ENCODE measurements at places on chromosomes 4 and X.

DNA sequence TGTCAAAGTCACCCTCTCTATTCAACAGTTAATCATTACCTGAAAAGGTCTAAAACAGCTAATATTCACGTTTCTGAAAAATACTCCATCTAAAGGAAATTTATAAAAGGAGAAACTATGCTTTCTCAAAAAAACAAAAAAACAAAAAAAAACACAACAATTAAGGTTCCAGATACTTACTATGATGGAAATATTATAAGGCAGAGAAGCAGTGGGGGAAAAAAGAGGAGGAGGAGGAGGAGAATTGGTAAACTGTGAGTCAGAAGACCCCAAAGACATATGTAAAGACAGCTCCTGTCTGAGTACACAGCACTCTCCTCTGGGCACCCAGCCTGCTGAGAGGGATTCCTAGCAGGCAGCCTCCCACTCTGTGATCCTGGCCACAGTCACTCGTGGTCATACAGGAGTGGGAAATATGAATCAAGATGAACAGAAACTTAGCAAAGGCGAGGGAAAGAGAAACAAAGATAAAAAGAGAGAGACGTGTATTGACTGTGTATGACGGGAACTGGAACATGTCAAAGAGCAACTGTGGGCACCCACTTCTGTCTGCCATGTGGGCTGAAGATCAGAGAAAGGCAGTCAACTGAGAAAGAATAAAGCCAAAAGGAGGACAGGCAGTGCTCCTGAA, 12.5 kb downstream of the KLHL15 start:
- no peak for DNase-seq

DNA sequence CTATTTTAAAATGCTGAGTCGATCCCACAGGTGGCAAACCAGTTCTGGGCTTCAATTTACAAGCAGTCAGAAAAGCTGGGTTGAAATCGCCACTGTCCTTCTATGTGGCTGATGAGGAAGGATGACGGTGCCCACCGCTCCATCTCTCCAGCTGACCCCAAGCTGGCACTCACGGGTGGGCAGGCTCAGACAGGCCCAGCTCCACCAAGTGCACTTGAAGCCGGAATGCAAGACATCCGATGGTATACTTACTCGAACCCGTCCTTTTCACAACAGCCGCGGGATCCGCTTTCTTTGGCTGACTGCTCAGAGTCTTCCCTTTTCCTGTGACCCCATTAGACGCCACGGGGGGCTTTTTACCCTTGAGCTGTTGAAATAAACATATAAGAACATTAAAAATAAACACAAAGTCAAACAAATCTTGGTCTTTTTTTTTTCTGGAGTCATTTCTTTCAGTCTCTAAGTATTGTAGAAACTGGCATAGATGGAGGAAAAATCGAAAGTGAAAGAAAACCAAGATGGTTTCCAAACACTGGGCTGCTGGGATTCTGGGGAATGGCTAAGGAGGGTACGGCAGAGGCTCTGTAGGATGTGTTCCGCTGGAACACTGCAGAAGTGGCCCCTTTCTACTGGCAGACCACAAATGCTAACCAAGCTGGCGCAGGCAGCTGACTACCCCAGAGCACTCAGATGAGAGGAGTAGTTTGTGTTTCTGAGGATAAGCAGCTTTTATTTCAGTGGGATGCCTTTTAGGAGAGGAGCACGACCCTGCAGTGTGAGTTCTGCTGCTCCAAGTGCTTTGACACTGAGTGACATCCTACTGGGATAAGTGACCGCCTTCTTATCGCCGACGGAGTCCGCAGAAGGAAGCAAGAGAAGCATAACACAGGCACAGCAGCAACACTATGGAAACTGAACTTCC, 160.9 kb downstream of the AFAP1 start:
- DNase-seq, result no peak

DNA sequence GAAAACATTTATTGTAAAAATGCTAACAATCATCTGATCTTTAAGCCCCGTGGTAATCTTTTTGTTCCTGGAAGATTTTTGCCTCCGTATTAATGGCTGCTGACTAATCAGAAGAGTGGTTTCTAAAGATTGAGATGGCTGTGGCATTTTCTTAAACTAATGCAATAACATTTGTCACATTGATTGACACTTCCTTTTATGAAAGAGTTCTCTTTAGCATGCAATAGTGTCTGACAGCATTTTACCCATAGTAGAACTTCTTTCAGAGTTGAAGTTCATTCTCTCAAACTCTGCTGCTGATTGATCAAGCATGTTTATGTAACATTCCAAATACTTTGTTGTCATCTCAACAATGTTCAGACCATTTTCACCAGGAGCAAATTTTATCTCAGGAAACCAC, 26.8 kb upstream of the UGT2B4 start:
- DNase-seq, result no peak

GRCh38 chr4:150493851-150494250, 88.1 kb upstream of the MAB21L2 start:
- no peak for DNase-seq

DNA sequence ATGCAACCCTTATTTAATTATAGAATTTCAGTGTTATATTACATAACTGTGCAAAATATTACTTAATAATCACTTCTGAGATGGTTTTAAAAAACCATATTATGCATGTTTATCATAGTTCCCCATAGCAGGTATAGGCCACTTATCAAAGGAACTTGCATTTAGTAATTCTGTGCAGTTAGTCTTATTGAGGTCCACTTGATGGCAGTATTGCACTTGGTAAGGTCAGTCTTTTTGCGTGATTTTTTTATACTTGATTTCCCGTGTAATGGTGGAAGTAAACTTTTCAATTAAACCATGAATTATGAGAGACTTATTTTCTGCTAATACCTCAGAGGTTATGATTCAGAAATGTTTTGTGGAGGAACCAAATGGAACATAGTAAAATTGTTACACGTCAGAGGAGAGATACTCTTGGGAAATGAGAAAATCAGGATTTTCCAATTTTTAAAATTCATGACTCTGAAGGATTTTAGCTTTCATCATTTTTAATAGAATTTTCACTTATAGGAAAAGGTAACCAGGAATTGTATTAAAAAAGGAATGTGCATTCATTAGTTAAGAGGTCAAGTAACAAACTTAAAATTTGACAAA, 230.0 kb downstream of the CCSER1 start:
- DNase-seq, result peak; percentile 64

GRCh38 chr4:11470438-11471045, 41.8 kb upstream of the HS3ST1 start:
- no peak for DNase-seq

DNA sequence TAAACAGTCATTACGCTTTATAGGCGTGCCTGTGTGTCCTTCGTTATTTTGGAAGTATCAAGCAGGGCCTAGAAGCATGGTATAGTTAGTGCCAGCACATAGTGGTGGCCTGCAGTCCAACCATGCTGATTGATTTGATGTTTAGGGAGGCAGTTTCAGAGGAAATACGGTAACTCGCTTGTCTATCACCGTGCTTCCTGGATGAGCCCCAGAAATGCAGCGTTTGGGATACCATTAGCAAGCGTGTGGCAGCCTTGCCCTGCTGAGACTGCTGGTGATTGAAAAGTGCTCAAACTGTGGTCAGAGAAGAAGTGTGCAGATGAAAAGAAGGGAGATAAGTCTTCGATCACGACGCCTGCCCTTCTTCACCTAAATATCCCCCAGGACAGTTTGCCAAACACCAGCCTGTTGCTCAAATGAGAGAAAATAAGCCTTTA, 158.4 kb downstream of the CHIC2 start:
- peak; percentile 78 for DNase-seq

GRCh38 chr4:179751669-179752068, 2309.4 kb upstream of the AGA start:
- DNase-seq, result no peak

- DNase-seq, result peak; percentile 21
These were observed 61.8 kb downstream of the FHDC1 start for GRCh38 chr4:152997771-152998487.
